RWPE1 (cell line): ENCODE measurements at places on chromosomes 5 and 9.

GRCh38 chr9:21392270-21392669 is 7.1 kb upstream of the IFNA2 start:
- no peak for DNase-seq

- DNase-seq = no peak
Observed at GRCh38 chr9:3874449-3875360, 348.9 kb upstream of the RFX3 start.

- no peak for DNase-seq
Observed at GRCh38 chr9:136193127-136193890, 11.6 kb downstream of the LHX3 start.

DNA sequence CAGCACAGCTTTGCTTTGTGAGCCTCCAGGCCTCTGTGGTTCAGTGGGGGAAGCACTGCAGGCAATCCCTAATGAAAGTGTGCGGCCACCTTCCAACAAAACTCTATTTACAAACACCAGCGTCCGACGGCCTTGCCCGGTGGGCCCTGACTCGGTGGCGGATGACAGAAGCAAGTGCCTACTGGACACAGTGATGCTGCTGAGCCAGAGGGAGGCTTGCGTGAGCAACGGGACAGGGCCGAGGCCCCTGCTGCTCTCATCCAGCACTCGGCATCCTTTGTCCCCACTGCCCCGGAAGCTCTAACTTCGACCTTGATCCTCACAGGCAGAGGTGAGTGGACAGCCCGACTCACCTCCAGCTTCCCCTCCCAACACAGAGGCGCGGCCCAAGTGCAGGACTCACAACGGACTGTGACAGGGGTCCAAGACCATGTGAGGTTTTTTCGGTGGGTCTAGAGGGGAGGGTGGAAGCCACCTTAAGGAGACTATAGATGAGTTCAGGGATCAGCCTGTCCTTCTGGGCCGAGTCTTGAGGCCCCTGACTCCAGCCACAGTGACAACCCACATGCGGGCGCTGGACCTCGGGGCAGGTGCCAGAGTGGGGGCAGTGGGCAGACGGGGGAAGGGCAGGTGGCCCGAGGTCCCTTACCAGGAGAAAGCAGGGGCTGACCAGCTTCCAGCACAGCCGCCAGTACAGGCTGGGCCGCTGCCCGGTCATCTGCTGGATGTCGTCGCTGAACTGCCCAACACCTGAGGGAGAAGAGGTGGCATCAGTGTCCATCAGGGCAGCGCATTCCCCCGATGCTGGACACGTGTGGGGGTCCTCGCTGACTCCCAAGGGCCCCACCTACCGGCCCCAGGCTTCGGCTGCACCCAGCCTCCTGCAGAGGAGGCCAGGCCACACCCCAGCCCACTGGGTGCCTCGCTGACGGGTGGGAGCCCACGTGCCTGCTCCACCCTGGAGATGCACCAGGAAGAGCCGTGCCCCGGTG is 39.4 kb downstream of the SLC6A3 start:
- no peak for DNase-seq

- DNase-seq = no peak
Observed at GRCh38 chr9:21751998-21752397, 50.4 kb upstream of the MTAP start.
